ENCODE measurements at places on chromosomes 5 and 9. TPM values are rescaled to one million over a fixed set of nuclear protein-coding genes. Genes with fewer than 3 reads are reported as not detected.
A peak's percentile ranks its signal among the peaks of the same experiment; 100 is the strongest.

DNA sequence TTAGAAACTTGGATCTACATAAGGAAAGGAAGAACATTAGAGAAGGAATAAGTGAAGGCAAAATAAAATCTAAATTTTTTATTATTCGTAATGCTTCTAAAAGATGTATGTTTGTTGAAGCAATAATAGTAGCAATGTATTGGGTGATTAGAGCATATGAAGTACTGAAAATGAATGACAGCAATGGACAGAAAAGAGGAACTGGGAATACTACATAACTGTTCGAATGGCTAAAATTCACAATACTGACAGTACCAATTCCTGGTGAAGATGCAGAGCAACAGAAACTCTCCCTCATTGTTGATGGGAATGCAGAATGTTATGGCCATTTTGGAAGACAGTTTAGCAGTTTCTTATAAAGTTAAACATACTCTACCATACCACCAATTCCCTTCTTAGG, 177.3 kb upstream of the SPEF2 start:
- no peak for DNase-seq
- no peaks in the 10 kb centered on the region for H3K36me3 ChIP-seq

The FAM81B gene
- total RNA-seq, result not detected

GRCh38 chr9:1804128-1804865, 210.8 kb upstream of the SMARCA2 start:
- DNase-seq, result no peak
- no peak overlapping the region for H3K4me3 ChIP-seq
- no peaks in the 10 kb centered on the region for H3K27me3 ChIP-seq
- H3K4me1 ChIP-seq, result no peaks in the 10 kb centered on the region
- H3K27ac ChIP-seq, result no peak overlapping the region

DNA sequence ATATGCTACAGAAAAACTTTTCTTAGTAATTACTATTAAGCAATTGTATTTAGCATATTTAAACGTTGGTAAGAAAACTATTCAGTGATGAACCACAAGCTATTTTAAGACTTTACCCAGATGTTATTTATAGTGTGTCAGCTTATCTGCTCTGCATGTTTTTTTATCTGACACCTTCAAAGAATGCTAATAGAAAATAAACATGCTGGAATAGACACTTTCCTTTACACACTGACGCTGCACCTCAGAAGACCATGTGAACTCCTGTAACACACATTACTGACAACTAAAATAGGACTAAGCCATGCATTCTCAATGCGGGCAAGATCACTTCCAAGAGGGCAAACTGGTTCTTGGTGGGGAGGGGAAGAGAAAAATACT, 38.3 kb downstream of the FNIP1 start:
- H3K27me3 ChIP-seq, result no peaks in the 10 kb centered on the region
- peaks cover 12% of the 10 kb centered on the region for H3K4me1 ChIP-seq
- no peak overlapping the region for H3K4me3 ChIP-seq
- DNase-seq, result peak; percentile 9

The IFNK gene
- total RNA-seq, result not detected

DNA sequence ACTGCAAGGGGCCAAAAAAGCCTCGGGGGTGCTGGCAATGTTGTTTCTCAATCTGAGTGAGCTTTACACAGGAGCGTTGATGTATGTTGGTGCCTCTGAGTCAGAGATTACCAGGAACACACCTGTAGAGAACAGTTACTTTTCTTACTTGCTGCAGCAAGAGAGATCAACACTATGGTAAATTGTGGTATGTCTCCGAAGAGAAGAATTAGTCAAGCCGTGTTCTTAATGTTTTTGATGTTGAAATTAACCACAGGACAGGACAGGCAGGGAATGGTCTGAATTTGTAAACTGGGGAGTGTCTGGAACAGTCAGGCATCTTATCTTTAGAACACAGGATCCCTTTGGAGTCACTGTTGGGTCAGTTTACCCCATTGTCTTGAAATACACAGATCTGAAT, 285.7 kb downstream of the DNAH5 start:
- no peak overlapping the region for H3K27ac ChIP-seq
- H3K36me3 ChIP-seq, result no peaks in the 10 kb centered on the region
- H3K4me3 ChIP-seq, result no peak overlapping the region

DNA sequence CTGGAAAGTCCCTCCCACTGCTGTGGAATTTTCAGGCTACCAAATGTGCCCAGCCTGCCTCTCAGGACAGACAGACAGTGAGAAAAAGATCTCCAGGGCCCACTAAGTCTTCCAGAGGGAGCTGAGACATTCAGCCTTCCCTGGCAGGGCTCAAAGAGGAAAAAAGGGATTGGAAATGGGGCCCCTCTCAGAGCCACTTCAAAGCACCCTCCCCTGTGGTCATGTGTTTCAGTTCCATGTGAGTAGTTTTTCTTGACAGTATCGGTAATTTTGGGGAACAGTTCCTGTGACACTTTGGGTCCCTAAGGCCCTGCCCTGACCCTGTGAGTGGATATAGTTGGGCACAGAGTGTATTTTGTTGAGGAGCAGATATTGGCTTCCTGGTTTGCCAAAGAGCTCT, 25.0 kb downstream of the LARP1 start:
- no peaks in the 10 kb centered on the region for H3K27me3 ChIP-seq
- H3K27ac ChIP-seq, result peak overlapping the region; percentile 13
- DNase-seq, result no peak
- H3K4me3 ChIP-seq, result no peak overlapping the region

- DNase-seq, result no peak
- no peaks in the 10 kb centered on the region for H3K4me1 ChIP-seq
- H3K4me3 ChIP-seq, result no peak overlapping the region
- no peaks in the 10 kb centered on the region for H3K36me3 ChIP-seq
- no peaks in the 10 kb centered on the region for H3K27me3 ChIP-seq
These were observed 488.2 kb downstream of the NTRK2 start for GRCh38 chr9:85157772-85158171.

GRCh38 chr5:179267671-179268083, 77.6 kb downstream of the ADAMTS2 start:
- peak overlapping the region; percentile 100 for H3K27ac ChIP-seq
- DNase-seq, result peak; percentile 71
- no peaks in the 10 kb centered on the region for H3K36me3 ChIP-seq
- H3K4me3 ChIP-seq, result peak overlapping the region; percentile 25
- no peaks in the 10 kb centered on the region for H3K27me3 ChIP-seq

Measured in GM23248 (cell line).